ENCODE measurements at places on chromosomes 7 and 10.

GRCh38 chr10:69911613-69912528 lies 110.2 kb downstream of the COL13A1 start:
- no peak for DNase-seq

GRCh38 chr10:113000876-113001598 lies 51.0 kb downstream of the TCF7L2 start:
- no peak for DNase-seq

- DNase-seq, result no peak
Measured at GRCh38 chr7:67620216-67620933, 623.7 kb downstream of the TYW1 start.

- DNase-seq, result no peak
Measured at GRCh38 chr10:118115701-118116100, 69.0 kb upstream of the RAB11FIP2 start.

DNA sequence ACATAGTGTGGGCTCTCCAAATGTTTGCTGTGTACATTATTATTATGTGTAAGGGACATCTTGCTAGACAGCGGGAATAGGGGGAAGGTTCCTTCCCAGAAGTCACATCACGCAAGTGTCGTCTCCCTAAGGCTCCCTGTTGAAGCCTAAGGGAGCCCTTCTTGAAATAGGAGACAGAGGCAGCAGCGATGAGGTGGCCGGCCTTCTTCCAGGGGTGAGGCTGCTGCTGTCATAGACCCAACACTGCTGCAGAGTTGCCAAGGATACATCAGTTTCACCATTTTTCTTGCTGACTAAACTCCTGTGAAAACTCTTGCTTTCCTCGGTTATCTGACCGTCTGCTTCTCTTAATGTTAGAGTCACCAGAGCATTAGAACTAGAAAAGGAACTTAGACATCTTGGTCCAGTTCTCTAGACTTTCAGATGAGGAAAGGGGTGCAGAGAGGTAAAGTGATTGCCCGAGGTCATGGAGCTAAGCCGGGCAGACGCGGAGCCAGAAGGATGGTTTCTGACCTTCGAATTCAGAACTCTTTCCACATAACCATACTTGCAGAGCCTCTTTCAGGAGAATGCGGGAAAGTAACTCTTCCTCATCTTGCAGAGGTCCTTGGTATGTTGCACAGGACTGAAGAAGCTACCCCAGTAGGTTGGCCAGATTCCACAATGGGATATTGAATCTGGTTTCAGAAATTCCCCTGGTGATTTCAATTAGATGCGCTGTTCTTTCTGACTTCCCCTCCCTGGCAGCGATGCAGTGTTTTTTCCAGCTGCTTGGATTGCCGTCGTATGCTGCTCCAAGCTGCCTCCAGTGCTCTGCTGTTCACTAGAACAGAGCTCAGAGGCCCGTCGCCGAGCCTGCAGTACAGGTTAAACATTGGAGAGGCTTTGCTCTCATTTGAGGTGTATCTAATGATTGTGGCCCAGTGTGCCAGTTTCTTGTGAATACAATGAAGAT lies 217.1 kb downstream of the CAMK1D start:
- no peak for DNase-seq

DNA sequence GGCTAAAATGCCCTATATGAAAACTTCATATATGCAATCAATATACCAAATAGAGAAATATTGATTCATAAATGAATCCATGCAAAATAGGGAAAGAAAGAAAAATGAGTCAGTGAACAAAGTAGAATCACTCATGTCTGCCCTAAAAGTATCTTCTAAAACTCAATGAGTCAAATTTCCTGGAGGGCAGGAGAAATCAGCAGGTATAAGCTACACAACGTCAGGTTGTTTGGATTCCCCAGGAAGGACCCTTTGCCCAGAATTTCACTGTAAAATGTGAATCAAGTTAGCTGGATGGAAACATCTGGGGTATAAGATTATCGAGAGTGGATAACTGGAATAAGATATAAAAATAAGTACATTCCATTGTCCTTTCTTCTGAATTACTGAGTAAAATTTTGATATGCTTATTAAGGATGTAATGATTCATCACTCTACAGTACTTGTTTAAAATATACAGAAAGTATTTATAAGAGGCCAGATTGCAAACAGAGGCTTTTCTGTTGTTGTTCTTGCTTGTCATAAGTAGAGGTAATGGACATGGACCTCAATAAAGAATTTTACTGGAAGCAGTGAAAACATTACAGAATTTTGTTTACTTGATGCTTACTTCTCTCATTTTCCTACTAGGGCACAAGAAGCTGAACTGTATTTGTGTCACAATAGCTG lies 99.0 kb downstream of the AGMO start:
- no peak for DNase-seq

- DNase-seq, result no peak
Measured at GRCh38 chr10:100866575-100867098, 46.1 kb upstream of the SLF2 start.

- no peak for DNase-seq
Measured at GRCh38 chr7:3867863-3868262, 566.8 kb downstream of the SDK1 start.

DNA sequence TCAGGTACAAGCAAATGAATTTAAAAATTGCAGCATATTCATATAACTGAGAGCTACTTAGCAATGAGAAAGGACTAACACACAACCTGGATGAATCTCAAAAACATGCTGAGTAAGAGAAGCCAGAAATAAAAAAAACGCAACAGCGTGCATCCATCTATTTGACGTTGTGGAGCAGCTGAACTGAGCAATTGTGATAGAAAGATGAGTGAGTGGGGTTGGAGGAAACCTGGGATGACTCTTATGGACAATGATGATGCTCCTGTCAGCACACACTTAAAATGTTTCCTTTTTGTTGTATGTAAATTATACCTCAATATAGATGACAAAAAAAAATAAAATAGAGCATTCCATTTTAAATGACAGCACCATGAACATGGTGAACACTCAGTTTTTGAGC lies 36.0 kb upstream of the AKR1E2 start:
- no peak for DNase-seq

GRCh38 chr10:133476641-133476990 lies 22.9 kb downstream of the SCART1 start:
- no peak for DNase-seq

DNA sequence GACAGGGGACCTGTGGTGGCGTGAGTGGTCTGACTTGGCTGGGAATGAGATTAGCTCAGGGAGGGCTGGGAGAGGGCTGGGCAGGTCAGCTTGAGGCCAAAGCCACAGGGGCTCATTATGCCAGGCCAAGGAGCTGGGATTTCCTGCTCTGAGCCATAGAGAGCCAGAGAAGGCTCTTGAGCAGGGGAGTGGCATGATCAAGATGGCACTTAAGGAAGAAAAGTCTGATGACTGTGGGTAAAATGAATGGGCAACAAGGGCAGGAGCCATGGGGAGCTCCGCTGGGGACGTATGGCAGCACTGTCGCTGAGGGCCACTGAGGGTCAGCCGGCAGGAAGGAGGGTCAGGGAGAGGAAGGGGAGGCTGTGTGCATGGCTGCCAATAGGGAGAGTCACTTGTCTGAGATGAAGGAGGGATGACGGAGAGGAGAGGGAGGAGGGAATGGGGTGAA lies 5.8 kb downstream of the ANTXRL start:
- DNase-seq, result no peak

- no peak for DNase-seq
Measured at GRCh38 chr7:132113536-132114371, 462.5 kb downstream of the PLXNA4 start.

GRCh38 chr7:39624442-39624807 lies 1.1 kb downstream of the RALA start:
- DNase-seq, result no peak

DNA sequence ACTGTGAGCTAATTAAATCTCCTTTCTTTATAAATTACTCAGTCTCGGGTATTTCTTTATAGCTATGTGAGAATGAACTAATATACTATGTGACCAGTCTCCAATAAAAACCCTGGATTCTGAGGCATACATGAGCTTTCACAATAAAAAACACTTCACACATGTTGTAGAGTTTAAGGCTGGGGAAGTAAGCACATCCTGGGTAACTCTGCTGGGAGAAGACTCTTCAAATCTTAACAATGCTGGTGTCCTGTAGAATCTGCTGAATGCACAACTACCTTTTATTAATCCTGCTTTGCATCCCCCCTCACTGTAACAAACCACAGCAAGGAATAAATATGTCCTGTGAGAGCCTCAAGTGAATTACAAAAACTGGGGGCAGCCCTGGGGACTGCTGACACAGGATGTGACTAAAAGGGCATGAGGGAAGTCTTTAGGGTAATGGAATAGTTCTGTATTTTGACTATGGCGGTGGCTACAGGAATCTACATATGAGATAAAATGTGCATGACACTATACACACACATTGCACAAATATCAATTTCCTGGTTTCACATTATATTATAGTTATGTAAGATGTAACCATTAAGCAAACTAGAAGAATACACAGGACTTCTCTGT lies 45.1 kb upstream of the KCTD7 start:
- DNase-seq, result no peak

DNA sequence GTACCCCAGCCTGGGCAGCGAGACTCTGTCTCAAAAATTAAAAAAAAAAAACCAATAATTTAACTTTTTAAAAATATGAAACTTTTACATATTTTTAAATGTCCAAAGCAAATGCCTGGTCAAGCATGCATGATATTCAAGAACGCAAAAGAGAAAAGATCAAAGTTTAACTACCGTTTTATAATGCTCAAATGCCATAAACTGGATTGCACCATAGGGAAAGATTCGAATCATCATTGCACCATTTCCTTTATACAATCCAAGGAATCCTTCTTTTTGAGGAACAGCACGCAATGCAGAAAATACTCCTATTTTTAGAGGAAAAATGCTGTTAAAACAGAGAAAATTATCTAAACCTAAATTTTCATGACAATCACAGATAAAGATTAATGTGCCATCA lies 20.9 kb downstream of the SLC25A16 start:
- DNase-seq, result no peak

DNA sequence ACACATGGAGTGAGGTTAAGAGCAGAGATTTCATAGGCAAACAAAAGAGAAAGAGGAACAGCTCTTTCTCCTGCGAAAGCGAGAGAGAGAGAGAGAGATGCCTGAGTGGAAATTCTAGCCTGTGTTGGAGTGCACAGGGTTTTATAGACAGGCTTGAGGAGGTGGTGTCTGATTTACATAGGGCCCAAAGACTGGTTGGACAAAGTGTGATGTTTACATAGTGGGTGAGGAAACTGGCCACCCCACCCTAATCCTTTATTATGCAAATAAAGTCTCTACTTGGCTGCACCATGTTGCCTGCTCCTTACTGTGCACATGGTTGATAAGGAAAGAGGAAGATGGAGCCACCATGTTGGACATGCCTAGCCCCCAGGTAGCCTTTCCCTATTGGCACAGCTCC lies 967.8 kb upstream of the SORCS1 start:
- DNase-seq, result no peak

GRCh38 chr10:1659221-1659791 lies 78.0 kb downstream of the ADARB2 start:
- DNase-seq, result no peak

GRCh38 chr7:26083113-26083512 lies 68.9 kb upstream of the NFE2L3 start:
- DNase-seq, result no peak

GRCh38 chr7:86978808-86979506 lies 80.5 kb downstream of the ELAPOR2 start:
- no peak for DNase-seq

- no peak for DNase-seq
Measured at GRCh38 chr7:135960709-135961451, 16.3 kb downstream of the MTPN start.

- DNase-seq, result no peak
Measured at GRCh38 chr7:24981171-24981951, 1.4 kb upstream of the OSBPL3 start.

DNA sequence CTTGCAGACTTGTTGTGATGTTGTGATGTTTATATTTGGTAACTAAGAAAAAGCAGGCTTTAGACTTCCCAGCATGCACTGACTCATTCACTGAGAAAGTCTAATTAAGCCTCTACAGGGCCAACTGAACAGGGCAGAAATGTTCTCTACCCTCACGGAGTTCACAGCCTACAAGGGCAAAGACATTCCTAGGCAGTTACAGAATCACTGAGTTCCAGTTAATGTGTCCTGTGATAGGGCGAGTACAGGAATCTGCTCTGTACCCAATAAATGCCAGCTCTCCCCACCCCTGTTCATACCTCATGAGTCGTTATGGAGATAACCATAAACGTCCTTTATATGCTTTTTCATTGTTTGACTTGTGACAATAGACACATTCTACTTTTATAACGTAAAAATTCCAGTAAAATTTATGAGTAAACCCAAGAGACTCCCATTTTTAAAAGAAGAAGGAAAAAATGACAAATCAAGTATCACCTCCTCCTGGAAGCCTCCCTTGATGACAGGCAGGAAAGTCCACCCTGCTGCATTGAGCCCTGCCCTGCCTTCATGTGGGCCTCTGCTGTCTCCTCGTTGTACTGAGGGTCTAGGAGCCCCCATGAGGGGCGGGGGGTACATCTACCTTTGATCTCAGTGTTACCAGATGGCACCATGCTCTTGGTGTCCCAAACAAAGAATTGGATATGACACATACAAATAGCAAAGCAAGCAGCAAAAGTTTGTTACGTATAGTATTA lies 14.3 kb downstream of the MUC12 start:
- DNase-seq, result no peak

DNA sequence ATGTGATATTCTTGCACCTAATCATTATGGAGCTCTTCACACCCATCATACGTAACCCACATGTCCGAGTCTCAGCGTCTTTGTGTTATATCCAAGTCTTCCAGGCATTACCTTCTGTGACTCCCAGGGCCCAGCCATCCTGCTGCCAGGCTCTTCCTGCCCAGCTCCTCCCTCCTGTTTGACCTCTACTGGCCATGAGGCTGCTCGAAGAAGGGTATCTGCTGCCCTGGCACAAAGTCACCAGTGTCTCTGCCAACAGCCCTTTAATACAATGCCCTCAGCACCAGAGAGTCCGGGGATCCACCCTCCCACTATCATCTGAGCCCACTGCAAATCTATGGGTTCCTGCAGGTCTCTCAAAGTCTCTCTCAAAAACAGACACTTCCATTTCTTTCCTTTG lies 65.3 kb upstream of the WAC start:
- DNase-seq, result no peak

DNA sequence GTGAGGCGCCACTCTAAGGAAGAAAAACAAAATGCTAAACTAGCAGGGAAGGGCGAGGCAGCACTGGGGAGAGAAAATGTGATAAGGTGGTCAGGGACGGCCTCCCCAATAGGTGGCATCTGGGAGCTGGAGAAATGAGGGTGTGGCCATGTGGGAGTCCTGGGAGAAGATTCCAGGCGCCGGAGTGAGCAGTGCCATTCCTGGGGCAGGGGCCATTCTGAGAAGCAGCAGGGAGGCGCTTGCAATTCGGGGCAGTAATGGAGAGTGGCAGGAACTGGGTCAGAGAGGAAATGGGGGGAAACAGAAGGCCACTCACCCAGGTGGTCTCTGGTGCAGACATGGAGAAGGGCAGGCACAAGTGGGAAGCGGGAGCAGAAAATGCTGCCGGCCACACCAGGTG lies 61.8 kb upstream of the LRRC18 start:
- no peak for DNase-seq

GRCh38 chr7:50664461-50664922 lies 99.3 kb upstream of the DDC start:
- no peak for DNase-seq
